ENCODE measurements at places on chromosomes 13 and 19.
A peak's percentile ranks its signal among the peaks of the same experiment; 100 is the strongest.

DNA sequence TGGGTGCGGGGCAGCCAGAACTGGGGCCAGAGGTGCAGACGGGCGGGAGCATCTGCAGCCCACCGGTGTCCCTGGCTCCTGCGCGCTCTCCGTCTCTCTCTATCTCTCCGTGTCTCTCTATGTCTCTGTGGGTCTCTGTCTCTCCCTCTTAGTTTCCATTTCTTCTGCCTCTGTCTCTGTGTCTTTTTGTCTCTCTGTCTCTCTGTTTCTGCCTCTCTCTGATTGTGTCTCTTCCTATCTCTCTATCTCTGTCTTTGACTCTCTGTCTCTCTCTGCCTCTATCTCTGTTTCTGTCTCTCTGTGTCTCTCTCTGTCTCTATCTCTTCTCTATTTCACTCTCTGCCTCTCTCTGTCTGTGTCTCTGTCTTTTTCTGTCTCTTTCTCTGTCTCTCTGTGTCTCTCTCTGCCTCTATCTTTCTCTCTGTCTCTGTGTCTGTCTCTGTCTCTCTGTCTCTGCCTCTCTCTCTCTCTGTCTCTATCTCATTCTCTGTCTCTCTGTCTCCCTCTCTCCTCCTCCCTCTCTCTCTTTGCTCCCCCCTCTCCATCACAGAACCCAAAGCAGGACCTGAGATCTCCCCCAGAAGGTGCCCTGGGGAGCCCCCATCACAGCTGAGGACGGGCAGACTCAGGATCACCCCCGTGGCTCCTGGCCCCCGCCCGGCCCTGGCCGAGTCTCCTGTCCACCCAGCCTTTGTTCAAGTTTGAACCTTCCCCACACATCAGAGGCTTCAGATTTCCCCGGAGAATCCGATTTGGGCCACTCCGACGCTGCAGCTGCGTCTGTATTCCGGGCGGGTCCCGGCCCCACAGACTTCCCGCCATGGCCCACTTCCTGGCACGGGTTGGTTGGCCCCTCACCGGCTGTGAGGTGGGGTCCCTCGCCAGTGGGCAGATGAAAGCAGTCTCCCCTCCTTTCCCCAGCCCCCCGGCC, 48.6 kb upstream of the TCF3 start:
- DNase-seq = no peak

DNA sequence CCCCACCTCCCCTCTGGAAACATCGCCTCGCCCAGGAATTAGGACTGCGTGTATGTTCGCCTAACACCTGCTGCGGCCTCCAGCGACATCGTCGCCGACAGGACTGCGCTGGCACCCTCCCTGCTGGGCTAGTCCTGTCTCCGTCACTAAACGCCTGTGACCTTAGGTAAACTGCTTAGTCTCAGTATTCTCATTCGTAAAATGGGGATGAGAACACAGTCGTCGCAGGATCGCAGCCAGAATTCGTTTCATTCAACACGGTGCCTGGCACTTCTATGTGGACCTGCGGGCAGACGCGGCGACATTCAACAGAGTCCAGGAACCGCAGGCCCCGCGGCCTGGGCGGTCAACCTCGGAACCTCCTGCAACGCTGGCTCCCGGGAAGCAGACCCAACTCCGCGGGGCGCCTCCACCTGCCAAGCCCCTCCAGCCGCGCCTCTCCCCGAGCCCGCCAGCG, 485 bp downstream of the CRYL1 start:
- DNase-seq = peak; percentile 23

DNA sequence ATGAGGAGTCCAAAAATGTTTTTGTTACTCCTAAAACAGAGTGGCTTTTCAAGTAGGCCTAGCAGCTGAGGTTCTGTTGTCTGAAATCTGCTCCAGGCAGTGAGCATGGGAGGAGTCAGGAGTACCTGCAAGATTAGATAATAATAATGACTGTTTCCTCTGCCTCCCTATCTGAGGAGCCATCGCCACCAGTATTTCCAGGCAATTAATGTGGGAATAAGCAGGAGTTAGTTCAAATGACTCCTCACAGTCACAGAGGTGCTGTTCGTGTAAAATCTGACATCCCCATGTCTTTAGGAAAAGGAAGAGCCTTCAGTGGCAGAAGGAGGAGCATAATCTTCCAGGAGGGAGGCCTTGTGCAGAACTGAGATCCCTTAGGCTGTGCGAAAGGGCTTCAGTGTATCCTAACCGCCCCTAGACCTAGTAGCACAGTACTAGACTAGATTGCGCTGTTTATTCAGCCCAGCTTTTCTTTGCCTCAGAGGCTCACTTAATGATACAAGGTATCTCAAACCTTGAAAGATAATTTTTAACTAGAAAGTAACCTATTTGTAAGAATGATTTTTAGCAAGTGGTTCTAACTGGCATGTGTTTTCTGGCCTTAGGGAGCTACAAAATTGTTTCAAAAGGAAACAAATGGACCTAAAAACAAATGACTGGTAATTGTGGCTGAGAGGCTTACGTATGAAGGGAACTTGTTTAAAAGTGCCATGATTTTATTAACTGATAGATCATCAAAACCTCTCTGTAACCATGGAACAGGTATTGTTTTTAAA, 49.0 kb downstream of the FREM2 start:
- no peak for DNase-seq

DNA sequence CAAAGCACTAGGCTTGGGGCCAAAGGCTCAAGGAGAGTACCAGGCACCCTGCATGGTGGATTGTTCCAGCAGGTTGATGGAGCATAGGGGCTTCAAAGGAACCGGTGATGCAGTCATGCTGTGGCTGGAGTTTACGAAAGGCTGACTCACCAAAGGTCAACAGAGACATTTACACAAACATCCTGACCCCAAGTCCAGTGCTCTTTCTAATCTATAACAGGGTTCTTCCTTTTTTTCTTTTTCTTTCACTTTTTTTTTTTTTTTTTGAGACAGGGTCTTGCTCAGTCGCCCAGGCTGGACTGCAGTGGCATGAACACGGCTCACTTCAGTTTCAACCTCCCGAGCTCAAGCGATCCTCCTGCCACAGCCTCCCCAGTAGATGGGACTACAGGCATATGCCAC, 35.6 kb upstream of the TPTE2 start:
- DNase-seq = no peak

GRCh38 chr13:47081246-47081645, 184.4 kb upstream of the HTR2A start:
- no peak for DNase-seq

GRCh38 chr19:56301886-56302620, 12.6 kb downstream of the ZSCAN5A start:
- DNase-seq = no peak

GRCh38 chr13:29362849-29363604, 232.5 kb downstream of the SLC7A1 start:
- peak; percentile 55 for DNase-seq
